ENCODE measurements at places on chromosomes 6 and 20.

- H3K36me3 ChIP-seq, result peaks cover 27% of the 10 kb centered on the region
- peaks cover 41% of the 10 kb centered on the region for H3K4me1 ChIP-seq
- H3K27ac ChIP-seq, result peak overlapping the region; percentile 99
- H3K4me3 ChIP-seq, result peak overlapping the region; percentile 90
- H3K27me3 ChIP-seq, result no peaks in the 10 kb centered on the region
- DNase-seq, result no peak
Observed at GRCh38 chr6:31204751-31205145, 34.3 kb upstream of the POU5F1 start.

- no peak overlapping the region for H3K27ac ChIP-seq
- no peak for DNase-seq
- H3K4me1 ChIP-seq, result peaks cover 12% of the 10 kb centered on the region
Observed at GRCh38 chr6:141464490-141464889, 668.2 kb upstream of the GJE1 start.

DNA sequence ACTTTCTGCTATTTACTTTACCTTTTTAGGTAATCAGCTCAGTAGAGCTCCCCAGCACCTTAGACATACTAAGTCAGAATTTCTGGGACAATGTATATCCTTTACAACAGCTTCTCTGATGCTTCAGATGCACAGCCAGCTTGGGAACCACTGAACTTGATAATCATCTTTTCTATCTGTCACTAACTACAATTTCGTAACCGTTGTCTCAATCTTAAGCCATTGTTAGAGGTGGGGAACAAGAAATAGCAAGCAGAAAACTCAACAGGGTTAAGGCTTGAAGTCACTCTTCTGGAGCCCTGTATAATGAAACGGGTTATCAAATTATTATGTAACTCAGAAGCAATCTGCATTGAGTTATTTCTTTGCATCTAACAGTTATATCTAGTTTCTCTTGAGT, 47.1 kb downstream of the CD109 start:
- no peak overlapping the region for H3K4me3 ChIP-seq
- no peak overlapping the region for H3K27ac ChIP-seq
- no peaks in the 10 kb centered on the region for H3K36me3 ChIP-seq

DNA sequence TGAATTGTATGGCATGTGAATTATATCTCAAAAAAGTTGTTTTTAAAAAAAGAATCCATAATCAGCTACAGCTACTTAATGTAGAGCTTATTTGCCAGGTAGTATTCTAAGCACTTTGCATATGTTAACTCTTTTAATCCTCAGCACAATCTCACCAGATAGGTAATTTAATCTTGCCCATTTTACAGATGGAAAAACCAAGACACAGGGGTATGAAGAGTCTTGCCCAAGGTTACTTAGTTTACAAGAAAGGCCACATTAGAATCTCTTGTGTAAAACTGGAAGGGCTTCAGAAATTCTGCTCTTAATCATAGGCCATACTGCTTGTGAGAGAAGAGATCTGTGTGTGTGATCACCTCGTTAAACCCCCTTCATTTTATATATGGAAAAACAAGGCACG, 13.4 kb upstream of the RNF182 start:
- H3K4me3 ChIP-seq, result no peak overlapping the region
- DNase-seq, result no peak
- peaks cover 25% of the 10 kb centered on the region for H3K27me3 ChIP-seq
- H3K27ac ChIP-seq, result no peak overlapping the region
- no peaks in the 10 kb centered on the region for H3K36me3 ChIP-seq

DNA sequence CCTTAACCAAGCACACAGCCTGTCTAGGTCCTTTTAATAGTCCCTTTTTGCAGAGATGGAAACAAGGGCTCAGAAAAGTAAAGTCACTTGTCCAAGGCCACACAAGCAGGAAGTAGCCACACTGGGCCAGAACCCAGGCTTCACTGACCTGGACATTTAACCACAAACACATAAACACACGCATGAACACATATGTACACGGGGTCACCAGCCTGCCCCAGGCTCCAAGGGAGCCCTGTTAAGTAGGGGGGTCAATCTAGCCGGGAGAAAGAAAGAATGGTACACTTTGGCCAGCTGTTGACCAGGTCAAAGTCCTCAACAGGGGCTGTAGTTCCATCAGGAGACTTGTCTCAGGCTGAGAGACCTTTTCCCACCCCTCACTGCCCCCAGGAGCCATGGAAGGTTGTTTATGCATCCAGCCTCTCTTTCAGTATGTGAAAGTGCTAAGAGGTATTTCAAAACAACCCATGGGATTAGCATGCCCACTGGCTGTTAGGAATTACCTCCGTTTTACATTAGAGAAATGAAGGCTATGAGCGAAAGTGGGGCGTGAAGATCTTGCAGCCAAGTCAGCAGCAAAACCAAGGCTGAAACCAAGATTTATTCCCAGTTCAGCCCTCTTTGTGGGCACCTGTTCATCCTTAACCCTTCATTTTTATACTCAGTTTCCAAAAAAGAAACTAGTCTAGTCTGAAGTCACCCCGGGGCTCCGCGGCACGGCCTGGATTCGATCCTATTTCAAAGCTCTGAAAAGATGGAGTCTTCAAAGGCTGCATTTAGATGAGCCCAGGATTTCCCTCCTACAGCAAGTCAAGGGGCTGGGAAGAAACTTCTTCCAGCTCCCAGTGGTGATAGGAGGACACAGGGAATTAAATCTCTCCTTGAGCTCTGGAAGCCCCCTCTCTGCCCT, 9.8 kb downstream of the SDC4 start:
- no peak for DNase-seq
- H3K27ac ChIP-seq, result no peak overlapping the region
- H3K27me3 ChIP-seq, result peaks cover 6% of the 10 kb centered on the region
- H3K4me1 ChIP-seq, result peaks cover 6% of the 10 kb centered on the region

DNA sequence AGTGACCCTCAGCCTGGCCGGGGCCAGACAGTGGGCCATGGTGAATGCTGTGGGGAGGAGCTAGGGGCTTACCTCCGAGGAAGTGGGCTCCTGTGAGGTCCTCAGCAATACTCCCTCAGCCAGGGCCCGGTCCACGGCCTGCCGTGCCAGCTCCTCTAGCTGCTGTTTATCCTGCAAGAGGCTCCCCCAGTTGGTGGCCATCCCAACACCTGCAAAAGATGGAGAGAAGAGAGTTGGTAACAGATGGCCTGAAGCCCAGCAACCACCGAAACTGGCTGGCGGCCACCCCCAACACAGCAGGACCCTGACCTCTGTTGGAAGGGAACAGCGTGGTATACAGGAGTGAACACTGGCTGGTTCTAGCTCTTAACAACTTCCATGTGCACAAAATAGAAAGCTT, 4.0 kb downstream of the GSS start:
- no peak overlapping the region for H3K27ac ChIP-seq
- DNase-seq, result no peak
- no peak overlapping the region for H3K4me3 ChIP-seq
- peaks cover 17% of the 10 kb centered on the region for H3K4me1 ChIP-seq
- H3K27me3 ChIP-seq, result no peaks in the 10 kb centered on the region
- peaks cover 12% of the 10 kb centered on the region for H3K36me3 ChIP-seq

GRCh38 chr20:58228103-58228483, 360 bp downstream of the ANKRD60 start:
- H3K4me1 ChIP-seq, result peaks cover 16% of the 10 kb centered on the region
- no peak for DNase-seq
- no peak overlapping the region for H3K27ac ChIP-seq
- H3K27me3 ChIP-seq, result peaks cover 52% of the 10 kb centered on the region
- no peak overlapping the region for H3K4me3 ChIP-seq

GRCh38 chr20:24160563-24161281, 172.1 kb upstream of the GGTLC1 start:
- H3K4me1 ChIP-seq, result no peaks in the 10 kb centered on the region
- H3K27ac ChIP-seq, result no peak overlapping the region
- DNase-seq, result no peak
- peaks cover 4% of the 10 kb centered on the region for H3K27me3 ChIP-seq
- H3K36me3 ChIP-seq, result no peaks in the 10 kb centered on the region

DNA sequence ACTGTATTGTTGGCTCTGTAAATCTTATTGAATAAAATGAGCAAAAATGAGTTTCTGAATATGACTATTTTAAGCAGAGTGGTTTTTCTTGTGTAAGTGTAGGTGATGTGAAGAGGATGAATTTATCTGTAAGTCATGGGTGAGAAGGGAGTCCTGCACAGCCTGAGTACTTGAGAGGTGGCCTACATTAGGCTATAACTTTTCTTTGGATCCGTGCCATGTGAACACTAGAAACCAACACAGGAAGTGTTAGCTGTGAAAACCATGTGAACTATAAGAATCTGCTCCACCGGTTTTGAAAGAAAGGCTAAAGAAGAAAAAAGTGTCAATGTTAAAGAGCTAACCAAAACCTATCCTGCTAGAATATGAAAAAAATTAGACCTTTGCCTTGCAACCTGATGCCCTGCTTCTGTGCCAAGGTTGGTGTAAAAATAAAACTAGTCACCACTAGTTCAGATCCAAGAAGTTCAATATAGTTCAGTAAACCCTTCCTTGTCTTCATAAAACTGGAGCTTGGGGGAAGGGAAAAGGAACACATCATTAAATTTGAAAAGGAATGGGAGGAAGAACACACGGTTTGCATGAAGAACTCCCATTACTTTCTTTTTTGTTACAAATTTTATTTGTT, 21.3 kb downstream of the PLCB1 start:
- no peak for DNase-seq
- H3K4me3 ChIP-seq, result no peak overlapping the region
- H3K4me1 ChIP-seq, result peaks cover 45% of the 10 kb centered on the region
- peak overlapping the region; percentile 32 for H3K27ac ChIP-seq
- no peaks in the 10 kb centered on the region for H3K36me3 ChIP-seq

DNA sequence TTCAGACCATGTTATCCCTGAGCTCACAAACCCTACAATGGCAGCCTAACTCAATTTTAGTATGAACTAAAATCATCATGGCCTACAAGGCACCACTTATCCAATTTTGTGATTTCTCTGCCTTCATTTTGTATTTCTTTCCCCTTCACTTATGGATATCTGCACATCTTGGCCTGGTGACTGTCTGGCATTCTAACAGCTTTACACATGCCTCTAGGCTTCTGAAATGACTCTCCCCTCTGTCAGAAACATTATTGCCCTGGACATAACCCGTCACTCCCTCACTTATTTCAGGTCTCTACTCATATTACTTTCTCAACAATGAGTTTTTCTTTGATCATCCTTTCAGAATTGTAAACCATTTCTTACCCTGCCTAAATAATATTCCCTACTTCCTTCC, 89.2 kb upstream of the THEMIS start:
- peaks cover 54% of the 10 kb centered on the region for H3K4me1 ChIP-seq
- H3K27ac ChIP-seq, result peak overlapping the region; percentile 60
- no peak for DNase-seq

DNA sequence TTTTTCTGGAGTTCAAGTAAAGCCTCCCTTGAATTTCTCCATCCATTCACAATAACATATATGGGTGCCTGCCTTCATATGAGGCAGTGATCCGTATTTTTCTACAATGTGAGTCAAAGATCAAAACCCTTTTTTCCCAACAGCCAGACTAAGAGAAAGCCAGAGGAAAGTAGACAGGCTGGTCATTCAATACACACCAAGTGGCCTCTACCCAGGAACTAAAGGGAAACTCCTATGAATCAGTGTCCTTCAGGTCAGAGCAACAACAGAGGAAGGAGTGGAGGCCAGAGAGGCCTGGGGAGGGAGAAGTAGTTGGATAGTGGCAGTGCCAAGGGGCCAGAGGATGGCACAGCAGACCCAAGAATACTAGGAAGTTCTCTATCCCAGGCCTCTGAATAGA, 23.8 kb downstream of the SIM1 start:
- DNase-seq, result no peak
- H3K27me3 ChIP-seq, result peaks cover 45% of the 10 kb centered on the region
- no peak overlapping the region for H3K27ac ChIP-seq

DNA sequence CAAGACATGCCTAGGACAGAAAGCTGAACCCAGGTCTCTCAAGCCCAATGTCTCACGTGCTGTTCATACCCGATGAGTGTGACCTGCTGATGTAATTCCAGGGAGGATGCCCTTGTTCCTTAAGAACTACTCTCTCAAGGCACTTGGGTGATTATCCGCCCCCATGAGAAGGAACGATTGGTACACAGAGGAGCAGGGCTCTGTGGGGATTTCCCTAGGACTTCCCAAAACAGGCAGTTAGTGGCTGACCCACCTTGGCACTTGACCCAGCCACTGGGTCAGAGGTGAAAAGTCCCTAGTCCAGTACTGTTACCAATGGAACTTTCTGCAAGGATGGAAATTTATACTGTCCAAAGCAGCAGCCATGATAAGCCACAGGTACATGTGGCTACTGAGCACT, 9.2 kb upstream of the BPIFB6 start:
- DNase-seq, result no peak
- H3K36me3 ChIP-seq, result no peaks in the 10 kb centered on the region
- no peaks in the 10 kb centered on the region for H3K4me1 ChIP-seq

- H3K4me3 ChIP-seq, result no peak overlapping the region
- no peaks in the 10 kb centered on the region for H3K36me3 ChIP-seq
- DNase-seq, result no peak
- H3K27me3 ChIP-seq, result no peaks in the 10 kb centered on the region
- H3K27ac ChIP-seq, result no peak overlapping the region
- no peaks in the 10 kb centered on the region for H3K4me1 ChIP-seq
Observed at GRCh38 chr6:162200041-162200440, 527.5 kb downstream of the PRKN start.

DNA sequence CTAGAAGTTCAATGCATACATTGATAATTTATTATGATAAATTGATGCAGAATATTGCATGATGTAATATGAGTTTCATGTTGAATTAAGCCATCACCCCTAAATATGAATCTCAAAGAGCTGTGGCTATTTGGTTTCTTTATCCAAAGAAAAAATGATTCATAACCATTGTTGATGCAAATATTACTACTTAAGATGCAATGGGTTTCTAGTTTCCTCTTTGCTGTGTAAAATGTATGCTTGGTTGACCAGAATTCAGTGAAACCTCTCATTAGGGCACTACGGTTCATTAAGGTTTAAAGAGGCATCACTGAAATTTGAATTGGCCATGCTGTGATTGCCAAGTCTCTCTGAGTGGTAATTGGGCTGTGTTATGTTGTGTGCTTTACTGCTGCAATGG, 492.5 kb upstream of the FLRT3 start:
- H3K4me1 ChIP-seq, result no peaks in the 10 kb centered on the region
- H3K36me3 ChIP-seq, result no peaks in the 10 kb centered on the region
- no peak for DNase-seq
- H3K27me3 ChIP-seq, result no peaks in the 10 kb centered on the region

GRCh38 chr20:58650776-58651558, at the start of gene STX16:
TSS of gene STX16 (plus strand) at chr20:58651283. CDS start at chr20:58652007, 724 bp downstream.
- H3K36me3 ChIP-seq, result peaks cover 21% of the 10 kb centered on the region
- peak; percentile 88 for DNase-seq
- H3K27me3 ChIP-seq, result no peaks in the 10 kb centered on the region

DNA sequence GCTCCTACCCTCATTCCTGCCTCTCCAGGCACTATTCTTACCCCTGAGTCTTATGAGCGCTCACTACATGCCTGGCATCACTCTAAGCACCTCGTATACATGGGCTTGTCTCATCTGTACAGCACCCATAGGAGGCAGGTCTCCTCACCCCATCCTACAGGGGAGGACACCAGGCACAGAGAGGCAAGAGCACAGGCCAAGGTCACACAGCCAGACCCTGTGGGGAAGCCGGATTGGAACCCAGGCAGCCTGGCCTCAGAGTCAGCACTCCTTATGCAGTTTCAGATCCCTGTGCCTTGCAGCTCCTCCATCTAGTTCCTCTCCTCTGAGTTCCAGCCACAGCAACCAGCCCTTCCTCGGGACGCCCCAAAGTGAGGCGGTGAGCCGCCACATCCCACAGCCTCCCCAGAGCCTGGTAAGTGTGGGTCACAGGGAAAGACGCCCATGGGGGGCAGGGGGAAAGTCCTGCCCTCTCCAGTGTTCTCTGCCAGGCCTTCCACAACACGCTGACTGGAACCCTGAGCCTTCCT, 103.3 kb downstream of the NFATC2 start:
- peaks cover 14% of the 10 kb centered on the region for H3K4me1 ChIP-seq
- DNase-seq, result no peak
- H3K27me3 ChIP-seq, result no peaks in the 10 kb centered on the region
- peaks cover 43% of the 10 kb centered on the region for H3K36me3 ChIP-seq
- H3K4me3 ChIP-seq, result no peak overlapping the region
- H3K27ac ChIP-seq, result peak overlapping the region; percentile 11
